ENCODE measurements at places on chromosomes 12 and 14. TPM values are rescaled to one million over a fixed set of nuclear protein-coding genes. Genes with fewer than 3 reads are reported as not detected.

Gene COX8C
- total RNA-seq, result not detected

- H3K36me3 ChIP-seq, result no peaks in the 10 kb centered on the region
- no peak overlapping the region for H3K27ac ChIP-seq
- H3K27me3 ChIP-seq, result peaks cover 49% of the 10 kb centered on the region
- peaks cover 21% of the 10 kb centered on the region for H3K4me1 ChIP-seq
- no peak for DNase-seq
Measured at GRCh38 chr12:130715150-130715997, 725 bp downstream of the RIMBP2 start.

- H3K4me3 ChIP-seq, result peak overlapping the region; percentile 48
- H3K27me3 ChIP-seq, result no peaks in the 10 kb centered on the region
- no peak for DNase-seq
- H3K27ac ChIP-seq, result peak overlapping the region; percentile 91
- H3K36me3 ChIP-seq, result no peaks in the 10 kb centered on the region
- H3K4me1 ChIP-seq, result peaks cover 88% of the 10 kb centered on the region
Measured at GRCh38 chr12:64669270-64669842, 59.1 kb downstream of the RASSF3 start.

DNA sequence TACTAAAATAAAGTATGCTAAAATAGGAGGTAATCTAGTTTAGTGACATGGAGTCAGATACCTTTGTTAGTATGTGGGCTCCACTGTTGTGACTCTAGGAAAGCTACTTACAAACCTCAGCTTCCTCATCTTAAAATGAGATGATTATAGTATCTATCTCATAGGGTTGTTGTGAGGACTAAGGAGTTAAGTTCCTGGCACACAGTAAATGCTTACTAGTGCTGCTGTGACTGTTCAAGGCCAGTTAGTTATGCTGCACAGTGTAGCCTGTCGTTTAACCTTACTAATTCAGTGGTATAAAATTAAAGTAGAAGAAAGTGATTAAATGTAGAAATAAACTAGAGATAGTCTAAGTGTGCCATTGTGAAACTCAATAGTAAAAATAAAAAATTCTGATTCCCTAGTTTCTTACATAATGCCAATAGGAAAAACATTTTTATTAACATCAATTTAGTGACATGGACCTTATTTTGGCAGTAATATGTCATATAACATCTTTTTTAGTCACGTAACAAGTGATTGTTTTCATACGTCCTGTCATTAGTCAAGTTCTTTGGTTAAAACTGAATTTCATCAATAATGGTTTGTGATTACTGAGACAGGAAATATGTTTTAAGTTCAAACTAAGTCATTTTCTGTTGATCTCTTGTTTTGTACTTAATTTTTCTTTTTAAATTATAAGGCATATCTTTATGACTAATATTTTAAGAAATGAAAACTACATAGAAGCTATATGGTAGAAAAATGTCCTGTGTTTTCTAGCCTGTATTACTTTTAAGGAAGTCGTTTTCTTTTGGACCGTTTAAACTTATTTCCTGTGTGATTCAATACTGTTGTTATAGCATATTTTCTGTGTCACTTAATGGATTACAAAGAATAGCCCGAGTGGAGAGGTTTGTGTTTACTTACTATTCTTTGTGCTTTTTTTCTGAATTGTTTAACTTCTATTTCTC, 74.0 kb downstream of the PCNX1 start:
- peak overlapping the region; percentile 81 for H3K27ac ChIP-seq
- H3K4me1 ChIP-seq, result peaks cover 30% of the 10 kb centered on the region
- peaks cover 22% of the 10 kb centered on the region for H3K36me3 ChIP-seq
- H3K27me3 ChIP-seq, result no peaks in the 10 kb centered on the region
- DNase-seq, result no peak
- no peak overlapping the region for H3K4me3 ChIP-seq

DNA sequence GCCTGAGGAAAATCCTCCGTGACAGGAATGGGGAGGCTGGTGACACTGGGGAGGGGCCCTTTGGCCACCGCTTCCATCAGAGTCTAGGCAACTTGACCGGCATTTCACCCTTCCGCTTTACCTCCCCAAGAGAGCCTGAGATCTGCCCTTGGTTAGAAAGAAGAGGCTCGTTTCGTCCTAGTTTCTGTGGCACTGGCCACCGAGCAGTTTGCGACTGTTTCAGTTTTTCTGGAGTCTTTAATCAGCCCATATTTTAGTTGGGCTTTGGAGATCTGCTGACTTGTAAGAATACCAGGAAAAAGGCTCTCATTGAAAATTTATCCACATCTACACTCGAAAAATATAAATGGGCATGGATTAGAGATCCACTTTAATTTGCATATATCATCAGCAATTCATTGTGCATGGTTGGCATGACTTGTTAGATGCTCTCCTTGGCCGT, 414 bp upstream of the ANKS1B start:
- H3K4me3 ChIP-seq, result peak overlapping the region; percentile 75
- H3K27me3 ChIP-seq, result peaks cover 58% of the 10 kb centered on the region
- peak overlapping the region; percentile 4 for H3K27ac ChIP-seq
- DNase-seq, result no peak

Data from chondrocyte (in vitro differentiated cells).